ENCODE measurements at places on chromosomes 6 and 20.

GRCh38 chr6:21764989-21765388, 171.4 kb downstream of the SOX4 start:
- DNase-seq, result no peak

- DNase-seq, result no peak
Measured at GRCh38 chr6:88626460-88626859, 337.0 kb downstream of the RNGTT start.

DNA sequence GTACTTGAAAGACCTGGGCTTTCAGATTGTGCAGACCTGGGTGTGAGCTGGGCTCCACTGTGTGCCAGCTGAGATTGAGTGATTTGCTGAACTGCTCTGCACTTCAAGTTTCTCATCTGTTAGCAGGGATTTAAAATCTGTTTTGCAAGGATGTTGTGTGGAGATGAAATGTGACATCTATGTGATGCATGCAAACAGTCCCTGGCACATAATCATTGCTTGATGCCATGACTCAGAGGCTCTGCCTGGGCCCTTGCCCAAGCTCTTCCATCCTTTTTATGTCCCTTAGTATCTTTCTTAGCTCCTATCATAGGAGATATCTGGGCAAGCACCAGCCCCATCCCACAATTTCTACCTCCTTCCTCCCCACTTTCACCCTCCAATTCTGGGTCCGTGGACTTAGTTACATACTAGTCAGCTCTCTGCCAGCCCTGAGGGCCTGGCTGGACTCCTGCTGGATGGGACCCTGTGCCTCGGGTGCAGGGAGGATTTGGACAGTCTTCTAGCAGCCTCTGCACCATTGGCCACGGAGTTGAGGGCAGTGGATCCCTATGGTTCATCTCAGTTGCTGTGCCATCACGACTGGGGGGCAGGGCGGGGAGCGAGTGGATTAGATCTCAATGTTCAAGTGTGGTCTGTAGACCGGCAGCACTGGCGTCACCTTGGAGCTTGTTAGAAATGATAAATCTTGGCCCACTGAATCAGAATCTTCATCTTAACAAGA, 103.6 kb downstream of the MAP3K7 start:
- DNase-seq, result no peak

DNA sequence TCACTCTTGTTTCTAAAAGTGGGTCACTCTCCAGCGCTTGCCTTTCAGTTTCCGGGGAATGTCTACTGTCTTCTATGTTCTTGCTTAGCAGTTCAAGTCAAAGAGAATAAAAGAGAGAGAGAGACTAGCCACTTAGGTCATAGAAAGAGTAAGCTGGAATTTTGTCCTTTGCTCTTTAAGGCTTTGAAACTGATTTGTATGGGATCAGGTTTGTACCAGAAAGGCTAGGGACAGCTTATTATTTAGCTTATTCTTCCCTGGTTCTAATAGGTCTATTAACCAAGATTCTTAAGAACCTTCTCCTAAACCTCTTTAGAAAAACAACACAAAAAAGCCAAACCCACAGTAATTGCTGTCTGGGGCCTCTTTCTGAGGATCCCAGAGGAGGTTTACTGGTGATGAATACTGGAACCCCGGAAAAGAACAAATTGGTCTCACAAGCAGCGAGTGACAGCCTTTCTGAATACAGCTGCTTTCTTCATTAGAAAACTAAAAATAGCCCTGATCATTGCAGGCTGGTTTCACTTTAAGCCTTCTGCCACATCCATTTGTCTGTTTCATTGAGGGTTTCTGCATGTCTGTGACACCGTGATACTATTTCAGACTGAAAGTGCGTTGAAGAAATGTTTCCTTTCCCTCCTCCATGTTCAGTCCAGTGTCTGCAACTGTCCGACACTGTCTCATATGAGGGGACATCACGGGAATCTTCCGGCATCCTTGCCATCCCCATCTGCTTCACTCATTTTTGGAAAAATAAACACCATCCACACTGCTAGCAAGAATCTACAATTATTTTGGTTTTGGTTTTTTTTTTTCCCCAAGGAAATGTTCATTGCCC, 75.1 kb upstream of the ATXN1 start:
- DNase-seq, result no peak

- DNase-seq, result no peak
Measured at GRCh38 chr6:43929511-43929910, 159.5 kb downstream of the VEGFA start.

DNA sequence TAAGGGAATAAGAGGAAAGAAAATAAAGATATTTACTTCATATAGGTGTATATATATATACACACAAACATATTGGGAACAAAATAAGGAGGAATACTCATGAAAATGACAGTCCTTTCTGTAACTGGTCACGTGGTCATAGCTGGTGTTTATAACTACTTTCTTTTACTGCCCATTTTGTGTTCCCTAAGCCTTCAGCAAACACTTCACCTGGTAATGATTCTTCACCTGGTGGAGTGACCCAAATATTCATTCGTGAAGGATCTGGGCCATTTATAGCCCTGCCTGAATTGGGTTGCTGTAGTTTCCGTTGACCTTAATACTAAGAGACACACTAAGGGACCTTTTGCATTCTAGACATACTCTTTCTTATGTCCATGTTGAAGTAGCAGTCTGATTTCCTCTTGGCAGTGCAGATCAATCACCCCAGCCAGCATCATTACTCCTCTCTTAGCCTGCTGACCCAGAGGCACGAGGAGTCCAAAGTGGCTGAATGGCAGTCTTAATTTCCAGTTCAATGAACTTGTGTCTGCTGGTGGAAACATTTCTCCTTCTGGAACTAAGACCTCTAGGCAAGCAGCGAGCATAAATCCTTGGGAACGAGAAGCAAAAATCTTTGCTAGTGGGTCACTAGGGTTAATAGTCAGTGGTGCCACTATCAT, 39.9 kb upstream of the IYD start:
- no peak for DNase-seq

DNA sequence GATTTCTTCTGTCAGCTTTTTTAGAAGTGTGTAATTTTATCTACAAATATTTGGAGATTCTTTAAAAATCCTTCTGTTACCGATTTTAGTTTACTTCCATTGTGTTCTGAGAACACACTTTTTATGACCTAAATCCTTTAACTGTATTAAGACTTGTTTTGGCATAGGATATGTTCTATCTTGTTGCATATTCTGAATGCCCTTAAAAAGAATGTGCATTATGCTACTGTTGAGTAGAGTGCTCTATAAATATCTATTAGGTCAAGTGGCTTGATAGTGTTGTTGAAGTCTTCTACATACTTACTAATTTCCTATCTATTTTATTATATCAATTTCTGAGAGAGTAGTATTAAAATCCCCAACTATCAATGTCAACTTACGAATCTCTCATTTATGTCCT, 502.2 kb downstream of the MAFB start:
- DNase-seq, result no peak

DNA sequence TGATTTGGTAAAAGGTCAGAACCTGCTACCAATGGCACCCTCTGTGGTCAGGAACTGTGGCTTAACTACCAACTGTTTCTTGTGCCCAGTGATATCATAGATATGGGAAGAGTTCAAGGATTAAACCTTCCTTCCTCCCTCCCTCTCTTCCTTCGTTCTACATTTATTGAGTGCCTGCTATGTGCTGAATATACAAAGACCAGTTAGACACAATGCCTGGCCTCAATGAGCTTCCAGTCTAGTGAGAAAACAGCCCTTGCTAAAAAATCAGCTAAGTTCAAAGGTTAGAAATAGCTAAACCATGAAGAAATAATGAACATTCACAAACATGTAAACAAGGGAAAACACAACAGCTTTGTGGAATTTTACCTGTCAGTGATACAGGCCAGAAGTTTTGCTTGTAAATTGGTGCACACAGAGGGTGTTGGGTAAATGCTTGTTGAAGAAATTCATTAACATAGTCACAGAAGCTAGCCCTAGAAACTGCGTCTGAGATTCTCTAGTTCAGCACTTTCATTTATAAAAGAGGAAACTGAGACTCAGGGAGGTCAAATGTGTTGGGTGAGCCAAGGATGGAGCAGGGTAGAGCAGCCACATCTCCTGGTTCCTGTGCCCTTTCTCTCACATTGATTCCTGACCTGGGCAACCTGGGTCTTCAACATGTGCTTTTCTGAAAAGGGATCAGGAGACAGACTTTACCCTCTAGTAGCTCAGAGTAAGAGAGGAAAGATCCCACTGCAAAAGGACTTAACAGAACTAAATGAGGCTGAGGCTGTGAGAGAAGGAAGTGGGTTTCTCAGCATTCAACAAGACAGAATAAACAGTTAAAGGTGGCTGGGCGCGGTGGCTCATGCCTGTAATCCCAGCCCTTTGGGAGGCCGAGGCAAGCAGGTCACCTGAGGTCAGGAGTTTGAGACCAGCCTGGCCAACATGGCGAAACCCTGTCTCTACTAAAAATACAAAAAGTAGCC, 14.4 kb upstream of the FOXO3 start:
- no peak for DNase-seq

DNA sequence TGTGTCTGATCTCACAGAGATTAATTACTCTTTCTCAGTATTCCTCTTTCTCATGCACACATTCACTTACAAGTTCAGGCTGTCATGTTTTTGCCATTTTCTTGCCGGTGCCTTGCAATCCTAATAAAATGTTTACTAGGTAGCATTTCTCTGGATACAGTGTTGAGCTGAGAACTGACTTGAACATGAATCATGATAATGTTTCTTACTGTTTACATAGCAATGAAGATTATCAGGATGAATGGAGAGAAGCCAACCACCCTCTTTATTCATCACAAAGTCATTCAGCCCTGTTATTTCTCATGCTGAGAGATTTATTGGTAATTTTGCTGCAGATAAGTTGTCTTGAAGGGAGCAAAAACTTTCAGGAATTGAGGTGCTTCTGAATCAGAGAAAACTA, 185.5 kb upstream of the ECI2 start:
- no peak for DNase-seq

GRCh38 chr6:32462609-32463008, 22.9 kb downstream of the HLA-DRA start:
- peak; percentile 63 for DNase-seq

DNA sequence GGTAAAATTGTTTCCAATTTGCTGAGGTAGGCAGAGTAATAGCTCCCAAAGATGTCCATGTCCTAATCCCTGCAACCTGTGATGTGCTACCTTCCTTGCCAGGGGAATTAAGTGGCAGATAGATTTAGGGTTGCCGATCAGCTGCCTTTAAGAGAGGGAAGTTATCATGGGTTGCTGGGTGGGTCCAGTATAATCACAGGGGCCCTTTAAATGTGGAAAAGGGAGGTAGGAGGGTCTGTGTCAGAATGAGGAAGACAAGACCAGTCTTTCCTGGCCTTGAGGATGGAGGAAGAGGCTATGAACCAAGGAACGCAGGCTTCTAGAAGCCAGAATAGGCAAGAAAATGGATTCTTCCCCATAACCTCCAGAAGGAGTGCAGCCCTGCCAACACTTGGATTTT, 50.7 kb downstream of the CTCFL start:
- DNase-seq, result no peak

- DNase-seq, result no peak
Measured at GRCh38 chr6:36685166-36685924, 6.8 kb downstream of the CDKN1A start.

DNA sequence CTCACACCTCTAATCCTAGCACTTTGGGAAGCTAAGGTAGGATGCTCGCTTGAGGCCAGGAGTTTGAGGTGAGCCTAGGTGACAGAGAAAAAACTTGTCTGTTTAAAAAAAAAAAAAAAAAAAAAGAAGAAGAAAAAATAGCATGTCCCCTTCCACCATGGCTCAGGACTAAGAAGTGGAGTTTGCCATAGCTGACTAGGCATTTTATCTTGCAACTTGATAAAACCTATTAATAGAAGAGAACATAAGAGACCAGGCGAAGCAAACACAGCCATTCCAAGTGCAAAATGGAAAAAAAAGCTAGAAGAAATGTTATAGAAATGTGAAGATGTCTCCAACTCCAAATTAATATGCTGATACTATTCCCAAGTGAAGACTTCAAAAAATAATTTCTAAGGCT, 277.5 kb downstream of the MEI4 start:
- DNase-seq, result no peak

GRCh38 chr20:53922901-53923314, 147.5 kb downstream of the BCAS1 start:
- no peak for DNase-seq

GRCh38 chr20:24382743-24383142, 86.7 kb upstream of the SYNDIG1 start:
- no peak for DNase-seq

DNA sequence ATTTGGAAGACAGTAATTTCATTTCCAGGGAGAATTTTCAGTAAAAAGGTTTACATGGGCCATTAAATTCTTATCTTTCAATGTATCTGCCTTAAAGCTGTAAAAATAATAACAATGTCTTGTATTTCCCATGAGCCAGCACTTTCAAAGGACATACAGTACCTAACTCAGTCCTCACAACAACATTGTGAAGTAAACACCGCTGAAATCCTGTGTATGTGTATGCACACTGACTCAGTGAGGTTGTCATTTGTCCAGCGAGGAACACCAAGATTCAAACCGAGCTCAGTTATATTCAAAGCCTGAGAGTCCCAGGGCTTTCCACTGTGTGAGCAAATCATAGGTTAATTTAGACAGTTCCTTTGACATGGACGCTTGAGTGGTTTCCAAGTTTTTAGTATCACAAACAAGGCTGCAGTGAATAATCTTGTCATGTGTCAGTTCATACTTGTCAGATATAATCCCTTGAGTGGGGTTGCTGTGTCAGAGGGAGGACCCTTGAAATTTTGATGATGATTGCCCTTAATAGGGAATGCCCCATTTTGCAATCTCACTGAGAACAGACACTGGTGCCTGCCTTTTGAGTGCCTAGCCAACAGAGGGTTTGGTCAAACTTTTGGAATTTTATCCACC, 50.0 kb upstream of the SLC22A23 start:
- no peak for DNase-seq

GRCh38 chr6:4588581-4588980, 187.6 kb upstream of the CDYL start:
- no peak for DNase-seq

- DNase-seq, result no peak
Measured at GRCh38 chr6:41445261-41445660, 100.9 kb upstream of the FOXP4 start.

DNA sequence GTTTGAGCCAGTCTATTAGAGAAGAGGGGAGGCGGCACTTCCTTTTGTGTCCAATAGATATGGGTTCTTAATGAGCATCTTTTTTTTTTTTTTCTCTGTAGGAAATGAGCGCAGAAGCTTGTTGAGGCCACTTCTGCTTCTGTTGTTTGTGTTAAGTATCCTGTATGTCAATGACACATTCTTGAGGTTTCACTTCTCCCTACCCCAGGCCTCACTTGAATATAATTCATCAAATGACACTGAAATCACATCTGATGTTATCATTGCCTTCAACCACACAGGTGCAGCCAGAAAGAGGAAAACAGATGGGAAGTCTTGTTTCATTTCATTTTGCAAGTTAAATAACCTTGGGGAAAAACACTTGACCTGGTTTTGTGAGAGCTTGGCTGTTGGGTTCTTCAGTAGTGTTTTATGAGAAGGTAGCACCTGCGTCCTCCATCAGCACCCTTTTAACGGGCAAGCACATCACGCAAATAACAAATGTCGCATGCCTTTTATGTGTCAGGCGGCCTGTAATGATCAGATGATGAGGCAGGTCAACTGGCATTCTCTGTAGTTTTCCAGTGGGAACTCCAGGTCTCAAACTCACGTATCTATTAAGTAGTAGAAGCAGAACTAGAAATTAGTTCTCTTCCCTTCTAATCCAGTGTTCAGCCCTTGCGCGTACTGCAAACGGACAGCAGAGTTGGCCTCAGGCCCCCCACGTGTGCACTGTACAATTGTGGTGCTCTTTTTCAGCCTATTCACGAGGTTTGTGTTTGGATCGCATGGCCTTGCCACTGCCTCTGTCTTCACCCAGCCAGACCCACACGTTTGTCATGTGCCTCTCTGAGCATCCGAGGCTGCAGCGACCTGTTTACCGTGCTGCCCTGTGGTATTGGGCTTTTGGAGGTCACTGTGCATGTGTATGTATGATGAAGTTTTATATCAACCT, 23.5 kb downstream of the PLEKHG1 start:
- peak; percentile 79 for DNase-seq

GRCh38 chr6:24599179-24599578, 46.8 kb downstream of the KIAA0319 start:
- no peak for DNase-seq

Data from stimulated activated naive B cell treated with anti-CD40 and anti-IgM and Interleukin-4, amounts not matched to agents 10 μg/mL and 1 μg/mL and 100 μg/mL, for 72 hours (primary cell).